ENCODE measurements at places on chromosomes 3 and 15.
A peak's percentile ranks its signal among the peaks of the same experiment; 100 is the strongest.

GRCh38 chr3:140942221-140943104, 827 bp downstream of the SLC25A36 start:
- DNase-seq, result no peak

- no peak for DNase-seq
Observed at GRCh38 chr3:16841904-16842271, 42.9 kb upstream of the PLCL2 start.

DNA sequence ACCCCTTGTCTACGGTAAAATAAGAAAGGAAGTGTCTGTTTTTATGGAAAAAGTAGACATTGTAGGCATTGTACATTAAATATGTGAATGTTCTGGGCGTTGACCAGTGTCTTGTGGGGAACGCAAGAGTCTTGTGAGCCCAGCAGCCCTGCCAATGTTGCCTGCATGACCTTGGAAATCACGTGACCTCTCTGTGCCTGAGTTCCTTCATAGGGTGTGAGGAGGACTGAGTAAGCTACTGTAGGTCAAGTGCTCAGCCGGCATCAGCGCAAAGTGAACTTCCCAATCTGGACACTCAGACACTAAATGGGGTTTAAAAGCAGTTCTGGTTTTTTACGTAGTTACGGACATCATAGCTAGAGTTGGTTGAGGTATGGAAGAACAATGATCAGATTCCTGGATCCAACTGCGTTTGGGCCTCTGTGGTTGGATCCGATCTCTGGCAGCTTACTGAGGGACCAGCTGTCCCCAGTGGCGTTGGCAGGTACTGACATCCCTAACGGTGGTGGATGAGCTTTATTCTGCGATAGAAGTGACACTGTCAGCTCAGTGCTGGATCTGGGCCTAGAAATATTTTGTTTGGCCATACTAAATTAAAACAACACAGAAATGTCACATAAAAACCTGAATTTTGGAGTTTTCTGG, 63.8 kb downstream of the SPSB4 start:
- DNase-seq, result peak; percentile 40

GRCh38 chr3:31382856-31383255, 149.9 kb upstream of the STT3B start:
- DNase-seq, result no peak

DNA sequence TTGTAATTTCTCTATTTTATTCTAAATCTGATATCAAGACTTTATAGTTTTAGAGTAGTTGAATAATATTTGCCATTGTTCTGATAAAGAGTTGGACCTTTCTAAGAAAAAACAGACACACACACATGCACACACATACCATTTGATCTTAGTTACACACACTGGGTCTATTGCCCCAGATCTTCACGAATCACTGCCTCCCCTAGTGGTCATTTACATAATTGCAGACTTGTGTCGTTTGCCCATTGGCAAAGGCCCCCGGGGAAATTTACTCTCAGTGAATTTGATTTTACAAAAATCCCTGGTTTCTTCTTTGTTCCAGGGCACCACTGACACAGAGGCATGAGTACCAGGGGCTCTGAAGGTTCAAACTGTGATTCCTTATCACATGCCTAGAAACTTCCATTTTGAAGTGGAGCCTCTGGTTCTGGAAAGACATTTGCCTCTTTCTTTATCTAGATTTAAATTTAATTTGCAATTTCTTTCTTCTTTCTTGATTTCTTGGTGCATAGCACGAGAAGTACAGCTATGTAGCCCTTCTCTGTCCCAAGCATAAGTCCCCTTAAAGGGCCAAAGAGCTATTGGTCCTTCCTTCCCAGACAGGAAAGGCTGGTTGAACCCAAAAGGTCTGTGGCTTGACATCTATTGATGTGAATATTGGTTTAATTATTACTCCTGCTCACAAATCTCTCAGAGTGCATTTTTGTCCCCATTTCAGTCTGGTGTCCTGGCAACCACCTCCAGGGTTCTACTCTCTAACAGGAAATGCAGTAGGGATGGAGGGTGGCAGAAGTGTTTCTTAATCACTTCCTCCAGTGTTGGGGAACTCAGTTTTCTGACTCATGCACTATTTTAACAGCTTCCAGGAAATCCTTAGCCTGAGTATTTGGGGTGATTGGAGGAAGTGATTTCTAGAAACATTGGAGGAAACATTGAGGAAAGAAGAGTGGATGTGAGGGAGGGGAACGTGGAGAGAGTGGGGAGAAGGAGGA, 32.4 kb upstream of the SLC6A11 start:
- peak; percentile 66 for DNase-seq

DNA sequence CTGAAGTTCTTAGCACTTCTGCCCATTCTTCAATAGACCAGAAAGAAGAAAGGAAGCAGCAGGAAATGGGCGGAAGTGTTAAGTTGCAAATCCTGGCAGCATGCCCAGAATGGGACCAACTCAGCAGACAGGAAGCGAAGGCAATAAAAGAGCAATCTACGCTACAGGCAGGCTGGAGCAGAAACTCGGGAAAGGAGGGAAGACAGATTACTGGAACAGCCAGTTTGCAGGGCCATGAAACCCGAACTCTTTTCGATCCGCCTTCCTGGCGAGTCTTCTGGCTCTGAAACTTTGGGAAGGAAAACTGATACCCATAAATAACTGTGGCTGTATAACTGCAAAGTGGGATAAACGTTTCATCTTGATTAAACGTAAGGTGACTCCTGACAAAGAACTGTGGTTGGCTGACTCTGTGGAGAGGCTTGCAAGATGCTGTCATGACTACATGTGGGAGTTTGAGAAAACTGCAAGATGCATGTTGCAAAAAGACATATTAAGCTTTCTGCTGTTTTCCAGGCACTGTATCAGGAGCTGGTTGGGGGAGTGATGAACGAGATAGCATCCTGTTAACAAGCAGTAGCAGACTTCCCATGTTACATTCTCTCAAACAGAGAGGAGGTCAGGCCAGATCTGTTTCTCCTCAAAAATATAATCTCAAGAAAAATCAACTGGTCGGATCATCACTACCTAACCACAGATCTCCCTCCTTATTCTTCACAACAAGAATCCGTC, 67.8 kb downstream of the FMN1 start:
- no peak for DNase-seq

DNA sequence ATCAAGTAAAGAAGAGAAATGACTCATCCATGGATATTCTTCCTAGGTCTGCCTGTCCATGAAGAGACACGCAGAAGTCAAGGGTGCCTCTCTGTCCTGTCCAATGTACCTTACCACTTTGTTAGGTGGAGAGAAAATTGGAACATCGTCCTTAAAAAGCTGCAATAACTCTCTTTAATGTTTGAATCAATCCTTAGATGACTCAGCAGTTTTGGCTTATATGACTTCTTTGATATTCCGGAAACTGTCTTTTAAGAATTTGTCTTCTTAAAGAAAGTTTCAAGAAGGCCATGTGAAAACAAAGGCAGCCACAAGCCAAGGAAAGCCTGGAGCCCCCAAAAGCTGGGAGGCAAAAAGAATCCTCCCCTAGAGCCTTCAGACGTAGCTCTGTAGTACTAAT, 49.2 kb downstream of the MRPL3 start:
- DNase-seq, result no peak

All from HuH-7.5 (cell line).